ENCODE measurements at places on chromosomes 6 and 20.

- DNase-seq, result no peak
These were observed 199.2 kb upstream of the NT5E start for GRCh38 chr6:85250586-85251220.

DNA sequence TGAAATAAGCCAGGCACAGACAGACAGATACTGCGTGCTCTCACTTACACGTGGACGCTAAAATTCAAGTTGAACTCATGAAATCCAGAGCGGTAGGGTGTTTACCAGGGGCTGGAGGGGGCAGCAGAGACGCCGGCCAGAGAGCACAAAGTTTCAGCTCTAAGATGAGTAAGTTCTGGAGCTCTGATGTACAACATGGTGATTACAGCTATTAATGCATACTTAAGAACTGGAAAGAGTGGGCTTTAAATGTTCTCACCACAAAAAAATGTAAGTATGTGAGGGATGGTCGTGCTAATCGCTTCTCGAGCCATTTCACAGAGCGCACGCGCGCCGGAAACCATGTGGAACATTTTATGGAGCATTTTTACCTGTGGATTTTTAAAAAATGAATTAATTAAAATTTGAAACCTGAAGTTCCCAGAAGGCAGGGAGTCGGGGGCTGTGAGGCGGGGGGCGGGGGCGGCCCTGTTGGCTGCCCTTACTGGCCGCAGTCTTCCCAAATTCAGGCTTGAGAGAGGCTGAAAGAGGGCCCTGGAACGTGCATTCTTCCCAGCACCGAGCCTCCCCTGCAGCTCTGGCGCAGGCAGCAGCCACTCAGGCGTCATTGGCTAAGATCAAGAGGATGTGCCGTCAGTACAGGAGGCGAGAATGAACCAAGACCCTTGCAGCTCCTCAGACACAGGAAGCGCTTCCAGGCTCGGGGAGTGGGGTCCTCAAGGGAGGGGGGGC is 8.5 kb upstream of the SLCO4A1 start:
- DNase-seq, result no peak

GRCh38 chr20:54028276-54029011 is 42.0 kb downstream of the BCAS1 start:
- DNase-seq, result no peak

- no peak for DNase-seq
These were observed 20.1 kb downstream of the SRC start for GRCh38 chr20:37365760-37366638.

- no peak for DNase-seq
These were observed 7.5 kb downstream of the FOXS1 start for GRCh38 chr20:31837896-31838397.

DNA sequence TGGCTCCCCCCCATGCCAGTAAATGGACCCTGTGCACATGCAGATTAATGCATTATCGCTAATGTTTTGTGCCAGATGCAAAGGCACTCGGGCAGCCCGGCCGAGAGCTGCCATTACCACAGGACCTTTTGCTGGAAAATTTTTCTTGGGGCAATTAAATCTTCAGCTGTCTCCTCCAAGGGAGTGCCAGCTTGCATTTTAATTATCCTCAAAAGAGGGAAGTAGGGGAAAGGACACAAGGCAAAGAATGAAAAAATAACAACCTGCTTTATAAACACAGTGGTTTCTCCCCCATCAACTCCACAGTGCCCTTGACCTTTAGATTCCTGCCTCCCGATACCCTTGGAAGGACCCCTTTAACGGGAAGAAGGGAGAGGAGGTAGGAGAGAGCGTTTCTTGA is 48.2 kb downstream of the PDYN start:
- DNase-seq, result no peak

DNA sequence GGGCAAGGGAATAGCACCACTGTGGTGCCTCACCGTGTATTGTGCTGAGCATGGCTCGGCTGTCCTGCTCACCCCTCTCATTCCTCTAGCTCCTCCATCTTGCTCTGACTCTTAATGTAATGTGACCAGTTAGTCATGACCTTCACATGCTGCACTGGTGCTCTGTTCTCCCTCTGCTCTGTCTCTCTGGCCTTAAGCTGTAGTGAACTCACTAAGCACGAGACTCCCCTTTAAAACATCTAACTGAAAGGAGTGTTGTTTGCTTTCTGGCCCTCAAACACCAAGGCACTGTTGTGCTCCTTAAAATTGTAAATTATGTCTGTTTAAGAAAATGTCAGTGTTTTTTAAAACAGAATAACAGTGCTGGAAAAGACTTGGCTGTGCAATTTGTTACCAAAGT is 140.4 kb downstream of the HDGFL1 start:
- no peak for DNase-seq

DNA sequence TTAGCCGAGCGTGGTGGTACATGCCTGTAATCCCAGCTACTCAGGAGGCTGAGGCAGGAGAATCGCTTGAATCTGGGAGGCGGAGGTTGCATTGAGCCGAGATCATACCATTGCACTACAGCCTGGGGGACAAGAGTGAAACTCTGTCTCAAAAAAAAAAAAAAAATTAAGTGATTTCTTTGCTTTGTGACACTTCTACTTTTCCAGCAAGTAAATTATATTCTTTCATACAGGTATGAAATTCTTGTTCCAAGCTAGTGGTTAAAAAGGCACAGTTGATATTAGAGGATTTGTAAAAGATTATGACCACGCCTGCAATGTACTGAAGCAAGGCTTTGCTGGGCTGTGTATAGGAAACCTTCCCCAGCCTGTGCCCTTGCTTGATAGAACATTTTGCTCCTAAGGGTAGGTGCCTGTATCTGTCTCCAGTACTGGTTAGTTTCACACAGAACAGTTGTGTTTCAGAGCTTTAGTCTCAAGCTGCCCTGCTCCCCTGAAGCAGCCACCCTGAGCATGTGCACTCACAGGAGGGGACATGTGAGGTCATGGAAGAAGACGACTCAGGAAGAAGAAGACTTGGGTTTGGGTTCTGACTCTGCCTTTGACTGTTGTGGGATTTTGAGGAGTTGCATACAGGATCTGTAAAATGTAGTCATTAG is 10.2 kb downstream of the PTPN1 start:
- DNase-seq, result no peak

- peak; percentile 78 for DNase-seq
These were observed 98.3 kb downstream of the SASH1 start for GRCh38 chr6:148440877-148441453.

DNA sequence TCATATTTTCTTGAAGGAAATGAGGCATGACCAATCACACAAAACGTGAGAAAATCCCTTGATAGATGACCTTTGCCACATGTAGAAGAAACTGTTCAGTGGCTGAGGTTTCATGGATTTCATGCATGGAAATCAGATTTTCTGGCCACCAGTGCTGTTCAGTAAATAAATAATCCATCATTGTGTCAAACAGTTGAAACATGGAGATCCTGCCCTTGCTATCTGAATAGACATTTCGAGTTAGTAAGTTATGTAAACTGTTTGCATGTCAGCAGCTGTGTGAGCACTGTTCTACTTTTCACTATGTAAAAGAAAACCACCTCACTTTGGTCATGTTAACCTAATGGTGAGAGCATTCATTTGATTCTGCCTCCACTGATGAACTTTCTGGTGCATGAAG is 793.9 kb upstream of the EPHA7 start:
- DNase-seq, result no peak

- DNase-seq, result no peak
These were observed 5.9 kb upstream of the CST7 start for GRCh38 chr20:24943196-24943595.

Data from left ventricle myocardium superior (tissue), 1 donor.